Body of pancreas (tissue), 4 donors: ENCODE measurements at places on chromosomes 3 and 15. TPM values are rescaled to one million over a fixed set of nuclear protein-coding genes. Genes with fewer than 3 reads are reported as not detected.
A peak's percentile ranks its signal among the peaks of the same experiment; 100 is the strongest.

DNA sequence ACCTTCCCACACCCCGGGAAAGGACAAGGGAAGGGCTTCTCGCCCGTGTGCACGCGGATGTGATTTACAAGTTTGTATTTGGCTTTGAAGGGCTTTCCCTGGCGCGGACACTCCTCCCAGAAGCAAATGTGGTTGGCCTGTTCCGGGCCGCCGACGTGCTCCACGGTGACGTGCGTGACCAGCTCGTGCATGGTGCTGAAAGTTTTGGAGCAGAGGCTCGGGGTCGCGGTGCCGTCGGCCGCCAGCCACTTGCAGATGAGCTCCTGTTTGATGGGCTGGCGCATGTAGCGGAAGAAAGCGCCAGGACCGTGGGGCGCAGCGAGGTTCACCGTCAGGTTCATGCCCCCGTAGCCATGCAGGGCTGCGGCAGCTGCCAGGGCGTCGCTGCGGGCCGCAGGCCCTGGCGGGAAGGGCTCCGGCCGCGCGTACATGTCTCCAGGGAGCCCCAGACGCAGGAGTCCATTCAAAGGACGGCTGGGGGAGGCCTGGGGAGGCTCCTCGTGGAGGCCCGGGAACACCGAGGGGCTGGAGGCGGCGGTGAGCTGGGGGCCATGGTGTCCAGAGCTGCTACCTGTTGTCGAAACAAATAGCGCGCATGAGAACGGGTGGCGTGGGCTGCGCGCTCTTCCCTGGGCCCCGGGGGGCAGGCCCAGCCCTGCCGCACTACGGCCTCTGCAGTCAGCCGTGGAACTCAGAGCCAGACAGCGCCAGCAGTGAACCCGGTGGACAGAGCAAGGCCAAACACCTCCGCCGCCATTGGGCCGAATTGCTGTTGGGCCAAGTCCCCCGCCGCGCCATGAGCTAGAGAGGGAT lies 10.2 kb downstream of the ZIC4 start:
- DNase-seq, result no peak
- peaks cover 66% of the 10 kb centered on the region for H3K27me3 ChIP-seq
- H3K36me3 ChIP-seq, result no peaks in the 10 kb centered on the region
- no peak overlapping the region for H3K4me3 ChIP-seq

GRCh38 chr3:74281705-74282104 lies 332.8 kb downstream of the CNTN3 start:
- no peaks in the 10 kb centered on the region for H3K27me3 ChIP-seq
- no peaks in the 10 kb centered on the region for H3K4me1 ChIP-seq
- no peaks in the 10 kb centered on the region for H3K36me3 ChIP-seq
- H3K4me3 ChIP-seq, result no peak overlapping the region

- no peak overlapping the region for H3K4me3 ChIP-seq
- H3K27ac ChIP-seq, result no peak overlapping the region
- DNase-seq, result peak; percentile 37
- peaks cover 11% of the 10 kb centered on the region for H3K27me3 ChIP-seq
- H3K36me3 ChIP-seq, result no peaks in the 10 kb centered on the region
Measured at GRCh38 chr15:77819851-77820728, 187.4 kb upstream of the LINGO1 start.

- H3K36me3 ChIP-seq, result no peaks in the 10 kb centered on the region
- H3K4me1 ChIP-seq, result no peaks in the 10 kb centered on the region
- no peaks in the 10 kb centered on the region for H3K27me3 ChIP-seq
- H3K27ac ChIP-seq, result no peak overlapping the region
- H3K4me3 ChIP-seq, result no peak overlapping the region
- no peak for DNase-seq
Measured at GRCh38 chr3:116331380-116331779, 113.9 kb downstream of the LSAMP start.

DNA sequence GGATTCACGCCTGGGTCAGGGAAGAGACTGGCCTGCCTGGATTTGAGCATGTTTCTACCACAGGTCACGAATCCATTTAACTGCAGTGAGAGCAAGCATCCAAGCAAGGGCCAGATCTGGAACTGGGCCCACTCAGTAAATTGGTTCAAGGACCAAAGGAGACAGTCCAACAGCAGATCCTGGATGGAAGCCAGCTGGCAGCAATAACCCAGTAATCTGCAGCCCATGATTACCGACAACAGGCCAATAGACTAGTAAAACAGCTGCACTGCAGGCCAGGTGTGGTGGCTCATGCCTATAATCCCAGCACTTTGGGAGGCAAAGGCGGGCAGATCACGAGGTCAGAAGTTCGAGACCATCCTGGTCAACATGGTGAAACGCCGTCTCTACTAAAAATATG lies 11.8 kb downstream of the SAMD7 start:
- H3K27ac ChIP-seq, result no peak overlapping the region
- H3K36me3 ChIP-seq, result no peaks in the 10 kb centered on the region
- peak; percentile 96 for DNase-seq

DNA sequence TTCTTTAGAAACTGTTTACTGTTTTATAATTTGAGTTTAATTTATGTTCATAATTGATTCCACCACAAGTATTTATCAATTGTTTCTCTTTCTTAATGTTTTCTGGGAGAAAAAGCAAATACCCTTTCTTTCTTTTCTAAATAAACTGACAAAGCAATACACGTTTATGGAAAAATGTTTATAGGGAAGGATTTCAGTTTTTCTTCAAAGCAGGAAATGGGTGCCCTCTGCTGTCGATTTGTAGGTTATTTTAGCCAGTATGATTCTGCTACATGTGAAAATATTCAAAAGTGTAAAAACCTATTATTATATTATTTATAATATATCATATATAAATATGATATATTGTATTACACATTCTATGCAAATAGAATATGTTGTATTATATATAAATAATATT lies 921.0 kb upstream of the ROBO1 start:
- no peak overlapping the region for H3K4me3 ChIP-seq
- H3K4me1 ChIP-seq, result no peaks in the 10 kb centered on the region
- H3K27me3 ChIP-seq, result no peaks in the 10 kb centered on the region

- no peak for DNase-seq
- no peak overlapping the region for H3K27ac ChIP-seq
- H3K4me1 ChIP-seq, result no peaks in the 10 kb centered on the region
- H3K36me3 ChIP-seq, result peaks cover 4% of the 10 kb centered on the region
- no peak overlapping the region for H3K4me3 ChIP-seq
- H3K27me3 ChIP-seq, result no peaks in the 10 kb centered on the region
Measured at GRCh38 chr3:180947761-180948390, 35.4 kb downstream of the FXR1 start.

DNA sequence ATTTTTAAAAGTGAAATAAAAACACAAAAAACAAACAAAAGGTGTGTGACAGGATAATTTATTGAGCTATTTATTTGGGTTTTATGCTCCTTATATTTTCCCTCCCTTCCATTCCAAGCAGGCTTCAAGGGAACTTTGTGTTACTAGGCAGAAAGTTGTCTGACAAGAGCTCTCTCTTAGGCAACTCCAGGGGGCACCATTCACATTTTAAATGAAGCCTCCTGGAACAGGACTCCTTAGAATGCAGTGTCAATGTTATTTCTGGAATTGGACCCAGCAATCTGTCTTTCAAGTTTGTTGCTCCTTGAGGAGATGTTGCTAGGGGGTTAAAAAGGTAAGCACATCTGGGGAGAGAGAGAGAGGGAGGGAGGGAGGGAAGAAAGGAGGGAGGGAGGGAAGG lies 5.4 kb upstream of the RFX7 start:
- H3K4me3 ChIP-seq, result no peak overlapping the region
- peaks cover 14% of the 10 kb centered on the region for H3K4me1 ChIP-seq
- no peaks in the 10 kb centered on the region for H3K36me3 ChIP-seq
- peak; percentile 15 for DNase-seq
- no peaks in the 10 kb centered on the region for H3K27me3 ChIP-seq
- no peak overlapping the region for H3K27ac ChIP-seq

DNA sequence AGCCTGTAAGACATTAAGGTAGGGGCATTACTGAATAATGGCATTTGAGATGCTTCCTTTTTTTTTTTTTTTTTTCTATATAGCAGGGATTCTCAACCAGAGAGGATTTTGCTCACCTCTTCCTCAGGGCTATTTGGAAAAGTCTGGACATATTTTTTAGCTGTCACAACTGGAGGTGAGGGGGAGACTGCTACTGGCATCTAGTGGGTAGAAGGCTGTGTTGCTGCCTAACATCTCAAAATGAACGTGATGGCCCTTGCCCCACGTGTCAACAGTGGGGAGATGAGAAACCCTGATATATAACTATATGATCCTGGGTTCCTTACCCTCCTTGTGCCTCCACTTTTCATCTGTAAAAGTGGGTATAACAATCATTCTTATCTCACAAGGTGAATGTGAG lies 71.9 kb downstream of the CADPS start:
- DNase-seq, result no peak
- no peaks in the 10 kb centered on the region for H3K4me1 ChIP-seq
- no peaks in the 10 kb centered on the region for H3K27me3 ChIP-seq

TP63 gene
- not detected for total RNA-seq

SOX2 gene
- 0.33 TPM for total RNA-seq

DNA sequence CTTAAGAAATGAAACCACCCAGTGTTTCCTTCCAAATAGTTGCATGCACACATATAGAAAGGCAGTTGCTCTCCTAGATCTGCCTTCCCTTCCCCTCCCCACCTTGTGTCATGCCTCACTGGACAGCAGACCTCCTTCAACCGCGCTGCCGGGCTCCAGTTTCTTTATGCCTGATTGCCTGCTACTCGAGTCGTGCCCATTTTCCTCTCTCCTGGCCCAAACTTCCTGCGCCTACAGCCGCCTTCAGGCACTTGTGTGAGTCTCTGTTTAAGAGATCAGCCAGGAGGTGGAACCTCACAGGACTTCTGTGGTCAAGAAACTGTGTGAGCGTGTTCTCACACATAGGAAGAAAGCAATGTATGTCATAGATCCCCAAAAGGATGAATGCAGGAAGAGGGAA lies 8.8 kb upstream of the FAM107A start:
- no peaks in the 10 kb centered on the region for H3K36me3 ChIP-seq
- peak overlapping the region; percentile 67 for H3K27ac ChIP-seq
- no peak for DNase-seq
- peaks cover 16% of the 10 kb centered on the region for H3K4me1 ChIP-seq
- peaks cover 12% of the 10 kb centered on the region for H3K27me3 ChIP-seq
- H3K4me3 ChIP-seq, result no peak overlapping the region

DNA sequence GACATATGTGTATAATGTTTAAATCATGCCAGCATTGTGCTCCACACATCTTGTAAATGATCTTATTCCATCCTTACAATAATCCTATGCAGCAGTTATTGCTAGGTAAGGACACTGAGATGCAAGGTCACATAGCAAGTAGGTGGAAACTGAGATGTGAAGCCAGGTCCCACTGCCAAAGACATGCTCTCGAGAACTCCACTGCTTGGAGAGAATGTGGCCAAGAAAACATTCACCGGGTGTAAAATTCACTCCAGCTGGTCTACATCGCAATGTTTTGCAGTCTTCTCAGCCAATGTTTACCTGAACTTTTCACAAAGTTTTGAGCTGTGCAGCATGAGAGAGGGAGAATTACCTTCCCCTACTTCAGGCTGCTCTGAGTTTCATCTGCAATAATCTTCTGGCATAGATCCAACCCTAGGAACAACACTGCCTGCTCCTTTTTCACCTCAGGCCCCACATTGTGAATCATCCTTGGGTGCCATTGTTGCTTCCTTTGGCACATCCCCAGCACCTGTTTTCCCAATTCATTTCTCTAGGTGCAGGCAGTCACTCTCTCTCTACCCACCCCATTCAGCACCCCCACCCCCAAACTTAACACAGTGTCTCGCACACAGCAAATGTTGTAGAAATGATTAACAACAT lies 53.5 kb upstream of the PRTG start:
- DNase-seq, result no peak
- no peak overlapping the region for H3K27ac ChIP-seq
- no peak overlapping the region for H3K4me3 ChIP-seq
- H3K36me3 ChIP-seq, result no peaks in the 10 kb centered on the region
- H3K27me3 ChIP-seq, result no peaks in the 10 kb centered on the region

DNA sequence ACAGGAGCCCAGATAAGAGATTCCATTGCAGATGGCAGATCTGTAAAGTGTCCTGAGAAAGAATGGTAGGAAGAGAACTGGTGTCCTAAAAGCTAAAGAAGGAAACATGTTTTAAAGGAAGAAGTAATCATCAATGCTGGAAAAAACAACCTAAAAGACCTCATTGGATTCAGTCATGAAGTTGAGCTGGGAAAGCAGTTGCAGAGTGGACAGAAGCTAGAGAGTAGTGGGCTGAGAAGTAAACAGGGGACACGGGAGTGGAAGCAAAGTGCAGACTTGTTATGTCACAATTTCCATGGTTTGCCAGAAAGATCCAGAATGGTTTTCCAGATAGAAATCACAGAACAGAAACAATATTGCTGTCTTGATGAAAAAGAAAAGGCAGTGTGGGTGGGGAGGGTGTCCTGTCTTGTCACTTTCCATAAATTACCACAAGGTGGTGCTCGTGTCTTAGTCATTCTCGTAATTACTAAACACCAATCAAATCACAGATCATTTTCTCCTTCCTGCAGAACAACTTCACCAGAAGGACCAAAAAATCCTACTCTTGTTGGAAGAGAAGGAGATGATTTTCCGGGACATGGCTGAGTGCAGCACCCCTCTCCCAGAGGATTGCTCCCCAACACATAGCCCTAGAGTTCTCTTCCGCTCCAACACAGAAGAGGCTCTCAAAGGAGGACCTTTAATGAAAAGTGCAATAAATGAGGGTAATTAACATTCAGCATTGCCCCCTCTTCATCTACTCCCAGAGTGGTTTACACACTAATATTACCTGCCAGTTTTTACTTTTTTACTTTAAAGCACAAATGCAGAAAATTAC lies 64.5 kb downstream of the KLHL25 start:
- H3K27ac ChIP-seq, result no peak overlapping the region
- no peaks in the 10 kb centered on the region for H3K27me3 ChIP-seq
- H3K4me1 ChIP-seq, result no peaks in the 10 kb centered on the region
- H3K4me3 ChIP-seq, result no peak overlapping the region
- peaks cover 59% of the 10 kb centered on the region for H3K36me3 ChIP-seq
- peak; percentile 71 for DNase-seq

GRCh38 chr15:83206526-83207008 lies 1.1 kb downstream of the HDGFL3 start:
- peak overlapping the region; percentile 75 for H3K27ac ChIP-seq
- no peak for DNase-seq
- H3K27me3 ChIP-seq, result no peaks in the 10 kb centered on the region
- no peaks in the 10 kb centered on the region for H3K36me3 ChIP-seq
- H3K4me1 ChIP-seq, result peaks cover 21% of the 10 kb centered on the region

DNA sequence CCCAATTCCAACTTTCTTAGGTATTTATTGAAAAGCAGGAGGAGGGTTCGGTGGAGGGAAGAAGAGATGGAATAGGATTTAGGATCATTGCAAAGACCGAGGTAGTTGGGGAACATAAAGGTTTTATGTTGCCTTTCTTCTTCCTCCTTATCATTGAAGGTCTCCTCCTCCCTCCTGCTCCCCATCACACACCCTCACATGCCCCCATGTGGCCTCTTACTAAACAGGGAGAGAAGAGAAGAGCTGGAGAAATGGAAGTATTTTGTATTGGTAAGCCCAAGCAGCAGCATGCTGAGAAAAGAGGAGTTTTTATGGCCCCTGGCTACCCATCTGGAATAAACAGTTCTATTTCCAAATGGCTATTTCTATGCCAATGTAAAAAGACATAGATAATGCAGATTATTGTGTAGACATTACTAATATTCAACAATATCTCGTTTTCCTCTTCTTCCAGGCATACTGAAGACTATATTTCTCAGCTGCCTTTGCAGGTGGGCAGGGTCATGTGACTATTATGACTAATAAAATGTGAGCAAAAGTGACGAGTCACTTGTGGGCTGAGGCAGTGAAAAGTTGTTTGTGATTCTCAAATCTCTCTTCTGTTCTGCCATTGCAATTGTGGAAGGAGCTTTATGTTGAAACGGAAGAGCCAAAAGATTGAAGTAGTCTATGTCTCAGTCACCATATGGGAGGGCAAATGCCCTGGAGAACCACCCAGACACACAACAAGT lies 5.2 kb upstream of the GPR176 start:
- H3K36me3 ChIP-seq, result no peaks in the 10 kb centered on the region
- DNase-seq, result no peak
- peaks cover 5% of the 10 kb centered on the region for H3K4me1 ChIP-seq
- no peak overlapping the region for H3K4me3 ChIP-seq
